Panc1 (cell line): ENCODE measurements at places on chromosomes 1 and 21. TPM values are rescaled to one million over a fixed set of nuclear protein-coding genes. Genes with fewer than 3 reads are reported as not detected.

Gene PRRC2C
- 145 TPM for total RNA-seq

Gene ATP1A2
- 0.15 TPM for total RNA-seq

Gene DRAXIN
- 0.13 TPM for total RNA-seq

Gene MTARC1
- 0.74 TPM for total RNA-seq
